NT2/D1 (cell line): ENCODE measurements at places on chromosomes 5 and 9.

DNA sequence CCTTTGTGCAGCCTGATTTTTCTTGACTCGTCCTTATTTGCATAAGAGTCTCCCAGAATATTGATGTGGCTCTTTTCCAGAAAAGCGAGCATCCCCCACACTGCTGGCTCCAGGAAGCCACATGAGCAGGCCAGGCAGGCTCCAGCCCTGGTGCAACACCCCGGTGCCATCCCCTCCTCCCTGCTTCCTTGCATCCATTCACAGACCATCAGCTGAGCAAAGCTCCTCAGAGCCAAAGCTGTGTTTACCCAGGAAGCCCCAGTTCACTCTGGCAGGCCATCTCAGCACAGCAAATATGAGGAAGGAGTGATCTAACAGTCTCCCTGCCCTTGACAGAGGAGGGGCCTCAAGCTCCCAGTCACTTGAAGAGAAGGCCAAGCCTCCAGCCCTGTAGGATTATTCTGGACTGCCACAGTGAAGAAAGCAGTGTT is 34.4 kb downstream of the INSYN2B start:
- peak; percentile 22 for DNase-seq

DNA sequence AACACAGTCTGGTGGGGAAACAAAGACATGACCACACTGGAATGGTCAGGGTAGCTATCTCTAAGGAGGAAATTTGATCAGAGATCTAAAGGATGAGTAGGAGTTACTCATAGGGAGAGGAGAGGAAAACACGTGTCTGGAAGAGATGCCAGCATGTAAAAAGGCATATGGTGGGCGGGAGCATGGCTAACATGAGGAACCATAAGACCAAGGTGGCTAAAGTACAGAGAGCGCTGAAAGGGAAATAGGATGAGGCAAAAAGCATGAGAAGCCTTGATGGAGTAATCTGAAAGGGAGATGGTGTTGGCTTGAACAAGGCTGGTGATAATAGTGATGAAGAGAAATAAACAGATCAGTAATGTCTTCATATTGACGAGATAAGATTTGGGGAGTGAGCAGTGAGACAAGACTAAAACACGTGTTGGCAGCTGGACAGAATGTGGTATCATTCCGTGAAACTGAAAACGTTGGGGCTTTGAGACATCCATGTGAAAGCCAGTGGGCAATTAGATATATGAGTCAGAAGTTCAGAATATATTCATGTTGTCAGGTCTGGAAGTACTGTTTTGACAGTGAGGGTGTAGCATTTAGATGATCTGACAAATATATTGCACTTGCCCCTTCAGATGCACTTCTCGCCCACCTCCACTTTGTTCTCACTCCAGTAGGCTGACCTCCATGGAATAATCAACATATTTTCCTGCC is 209.1 kb upstream of the KCNN2 start:
- DNase-seq: no peak

- no peak for DNase-seq
Measured at GRCh38 chr5:58322453-58322852, 137.4 kb downstream of the PLK2 start.

- no peak for DNase-seq
Measured at GRCh38 chr9:123480096-123480495, 124.1 kb downstream of the CRB2 start.

GRCh38 chr9:8780386-8780785 is 980.8 kb upstream of the DMAC1 start:
- no peak for DNase-seq

GRCh38 chr9:136735812-136736480 is 6.8 kb downstream of the LCN10 start:
- DNase-seq: no peak

GRCh38 chr5:131462454-131462853 is 172.6 kb downstream of the RAPGEF6 start:
- DNase-seq: no peak

- no peak for DNase-seq
Measured at GRCh38 chr5:73266925-73267765, 94.2 kb downstream of the TMEM174 start.

GRCh38 chr5:175590471-175590881 is 67.4 kb upstream of the HRH2 start:
- no peak for DNase-seq

DNA sequence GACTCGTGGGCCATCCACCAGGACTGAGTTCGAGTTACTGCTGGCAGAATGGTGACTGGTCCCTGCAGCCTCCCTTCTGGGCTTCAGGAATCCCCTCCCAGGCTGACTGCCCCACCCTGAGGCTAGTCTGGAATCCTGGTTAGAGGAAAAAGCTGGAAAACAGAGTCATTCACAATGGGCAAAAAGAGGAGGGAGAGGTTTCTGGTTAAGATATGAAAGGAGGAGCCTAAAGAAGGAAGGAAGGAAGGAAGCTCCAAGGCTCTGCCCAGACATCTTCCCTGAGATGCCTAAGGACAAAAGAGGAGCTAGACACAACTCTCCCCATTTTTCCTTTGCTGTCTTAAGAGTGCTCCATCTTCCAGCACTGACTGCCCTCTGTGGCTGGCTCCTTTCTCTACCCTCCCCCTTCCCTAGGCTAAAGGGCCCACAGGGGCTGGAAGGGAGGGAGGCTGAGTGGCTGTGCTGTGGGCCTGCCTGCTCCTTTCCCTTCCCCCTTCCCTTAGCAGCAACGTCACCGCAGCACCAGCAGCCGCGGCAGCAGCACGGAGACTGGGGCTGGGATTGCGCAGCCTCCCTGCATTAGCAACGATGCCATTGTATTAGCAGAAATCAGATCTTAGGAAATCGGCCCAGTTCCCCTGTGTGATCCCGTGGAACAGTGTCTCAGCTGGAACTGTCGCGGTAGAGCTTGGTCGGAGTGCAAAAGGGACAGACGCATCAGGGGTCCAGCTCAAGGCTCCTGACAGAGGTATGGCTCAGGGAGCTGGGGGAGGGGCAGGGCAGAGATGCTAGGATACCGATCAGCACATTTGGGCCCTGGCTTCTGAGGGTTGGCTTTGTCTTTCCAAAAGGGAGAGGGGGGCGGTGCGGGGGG is 48.7 kb downstream of the RUSC2 start:
- peak; percentile 59 for DNase-seq
